NCI-H526 treated with DMSO at 0.1 percent for 48 hours (cell line): ENCODE measurements at places on chromosomes 11 and 22.

DNA sequence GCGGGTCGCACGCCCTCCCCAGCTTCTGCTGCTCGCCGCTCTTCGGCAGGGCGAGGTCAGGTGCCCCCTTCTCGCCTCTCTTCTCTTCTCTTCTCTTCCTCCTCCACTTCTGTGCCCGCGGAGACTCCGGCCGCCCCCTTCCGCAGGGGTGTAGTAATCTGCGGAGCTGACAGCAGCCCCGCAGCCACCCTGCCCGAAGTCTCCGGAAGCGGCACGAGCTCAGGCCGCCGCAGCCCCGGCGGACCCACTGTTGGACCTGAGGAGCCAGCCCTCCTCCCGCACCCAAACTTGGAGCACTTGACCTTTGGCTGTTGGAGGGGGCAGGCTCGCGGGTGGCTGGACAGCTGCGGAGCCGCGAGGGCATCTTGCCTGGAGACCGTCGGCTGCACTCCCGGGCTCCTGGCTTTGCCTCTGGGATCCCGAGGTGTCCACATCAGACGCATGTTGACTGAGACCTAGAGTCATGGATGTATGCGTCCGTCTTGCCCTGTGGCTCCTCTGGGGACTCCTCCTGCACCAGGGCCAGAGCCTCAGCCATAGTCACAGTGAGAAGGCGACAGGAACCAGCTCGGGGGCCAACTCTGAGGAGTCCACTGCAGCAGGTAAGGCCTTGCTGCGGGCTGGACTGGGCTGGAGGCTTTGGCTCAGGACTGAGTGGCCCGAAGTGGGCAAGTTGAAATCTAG lies 486 bp downstream of the STIM1 start:
- DNase-seq: no peak

- peak; percentile 23 for DNase-seq
Measured at GRCh38 chr11:629237-629583, 2.2 kb upstream of the SCT start.

- no peak for DNase-seq
Measured at GRCh38 chr11:87125257-87125656, 87.5 kb downstream of the TMEM135 start.

- no peak for DNase-seq
Measured at GRCh38 chr22:18078329-18079041, 695 bp downstream of the PEX26 start.

DNA sequence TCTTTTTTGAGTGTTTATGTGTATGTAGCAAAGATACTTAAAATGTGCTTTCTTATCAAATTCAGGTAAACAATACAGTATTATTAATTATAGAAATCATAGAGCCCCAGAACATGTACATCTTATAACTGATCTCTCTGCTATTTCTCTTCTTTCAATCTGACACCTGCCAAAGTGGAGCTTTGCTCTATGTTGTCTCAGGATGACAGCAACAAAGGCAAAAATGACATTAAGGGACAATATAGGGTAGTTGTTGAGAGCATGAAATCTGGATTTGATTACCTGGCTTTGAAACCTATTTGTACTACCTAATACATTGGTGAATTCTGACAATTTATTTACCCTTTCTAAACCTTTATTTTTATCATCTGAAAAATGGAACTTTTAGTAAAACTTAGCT lies 7.0 kb downstream of the OR5J2 start:
- no peak for DNase-seq

GRCh38 chr11:82756765-82757639 lies 23.3 kb upstream of the FAM181B start:
- DNase-seq: no peak

DNA sequence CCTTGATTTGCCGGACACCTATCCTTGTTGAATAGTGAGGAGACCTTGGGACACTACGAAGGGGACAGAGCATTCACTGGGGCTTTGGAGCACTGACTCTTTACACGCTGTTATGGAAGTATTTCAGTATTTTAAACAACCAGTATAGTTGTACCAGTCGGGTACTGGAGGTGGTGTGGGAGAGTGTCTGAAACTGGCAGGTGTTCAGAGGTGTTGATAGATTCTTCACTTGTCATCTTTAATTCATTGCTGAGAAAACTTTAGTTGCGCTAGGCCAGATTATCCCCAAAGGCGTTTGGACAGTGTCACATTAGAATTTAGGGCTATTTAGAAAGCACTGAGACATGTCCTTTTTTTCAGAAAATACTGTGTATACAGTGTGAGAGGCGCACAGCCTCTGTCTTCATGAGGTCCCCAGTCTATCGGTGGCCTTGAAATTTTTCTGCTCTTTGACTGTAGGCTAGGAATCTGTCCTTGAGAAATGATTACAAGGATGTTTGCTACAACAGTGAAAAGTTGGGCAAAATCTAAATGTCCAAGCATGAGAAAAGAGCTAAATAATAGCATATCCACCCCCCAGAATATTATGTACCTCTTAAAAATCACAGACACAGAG lies 69.7 kb downstream of the TEAD1 start:
- no peak for DNase-seq

DNA sequence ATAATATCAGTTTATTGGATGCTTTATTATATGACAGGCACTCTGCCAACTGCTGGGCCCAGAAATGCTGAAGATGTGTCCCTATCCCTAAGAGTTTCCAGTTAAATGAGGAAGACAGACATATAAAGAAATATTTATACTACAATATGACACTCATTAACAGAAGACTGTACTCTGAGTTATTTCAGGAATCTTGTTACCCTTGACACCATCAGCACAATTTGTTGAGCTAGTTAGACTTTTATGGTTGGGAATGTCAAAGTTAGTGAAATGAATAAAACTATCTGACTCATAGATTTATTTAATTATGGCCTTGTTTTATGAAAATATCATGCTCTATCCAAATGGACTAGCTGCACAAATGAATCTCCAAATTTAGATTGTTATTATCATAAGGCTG lies 25.6 kb upstream of the MSANTD4 start:
- no peak for DNase-seq

DNA sequence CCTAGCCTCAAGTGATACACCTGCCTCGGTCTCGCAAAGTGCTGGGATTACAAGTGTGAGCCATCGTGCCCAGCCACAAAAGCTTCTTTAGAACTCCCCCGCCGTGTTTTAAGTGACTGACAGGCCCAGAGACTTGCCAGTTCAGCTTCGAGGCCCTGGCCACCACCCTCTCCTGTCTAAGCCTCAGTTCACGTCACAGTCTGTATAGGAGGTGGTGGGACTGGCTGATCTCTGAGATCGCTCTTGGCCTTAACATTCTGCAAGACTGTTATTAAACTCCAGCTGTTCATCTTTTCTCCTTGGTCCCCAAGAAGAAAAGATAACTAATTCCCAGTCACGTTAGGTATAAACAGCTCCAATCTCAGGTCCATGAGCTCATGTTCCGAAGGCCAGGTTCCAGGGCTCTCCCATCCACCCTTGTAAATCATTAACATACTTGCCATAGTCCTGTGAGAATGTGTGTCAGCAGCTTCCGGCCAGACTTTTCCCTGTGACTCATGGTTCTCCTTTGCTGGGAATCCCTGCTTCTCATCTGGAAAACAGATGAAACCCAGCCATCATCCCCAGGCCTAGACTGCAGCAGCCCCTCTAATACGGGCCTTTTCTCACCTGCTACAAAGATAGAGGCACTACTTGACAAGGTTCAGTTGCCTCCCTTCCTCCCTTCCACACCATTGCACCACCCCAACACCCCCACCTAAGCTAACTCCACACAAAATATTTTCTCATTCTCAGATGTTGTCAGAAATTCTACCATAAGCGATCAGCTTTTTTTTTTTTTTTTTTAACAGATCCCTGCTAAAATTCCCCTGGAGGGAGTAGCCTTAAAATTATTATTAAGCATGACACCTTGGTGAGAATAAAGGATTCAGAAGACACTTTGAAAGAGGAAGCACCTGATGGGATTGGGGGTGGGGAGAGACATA lies 5.6 kb upstream of the KIAA0930 start:
- DNase-seq: no peak

DNA sequence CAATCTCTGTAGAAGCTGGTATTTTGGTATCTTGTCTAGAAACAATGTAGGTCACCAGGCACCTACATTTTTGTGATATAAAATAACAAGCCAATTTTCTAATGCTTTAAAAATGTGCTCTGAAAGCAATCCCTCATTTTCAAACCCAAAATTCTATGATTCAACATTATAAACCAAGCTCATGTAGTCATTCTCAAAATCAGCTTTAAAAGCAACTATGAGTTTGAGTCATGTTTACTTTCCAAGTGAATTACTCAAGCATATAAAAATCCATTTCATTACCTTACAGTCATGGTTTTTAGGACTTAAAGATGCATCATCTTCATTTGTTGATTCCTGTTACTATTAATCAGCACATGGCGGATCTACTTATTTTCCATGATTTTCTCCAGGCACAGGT lies 216.4 kb downstream of the GRM5 start:
- no peak for DNase-seq

DNA sequence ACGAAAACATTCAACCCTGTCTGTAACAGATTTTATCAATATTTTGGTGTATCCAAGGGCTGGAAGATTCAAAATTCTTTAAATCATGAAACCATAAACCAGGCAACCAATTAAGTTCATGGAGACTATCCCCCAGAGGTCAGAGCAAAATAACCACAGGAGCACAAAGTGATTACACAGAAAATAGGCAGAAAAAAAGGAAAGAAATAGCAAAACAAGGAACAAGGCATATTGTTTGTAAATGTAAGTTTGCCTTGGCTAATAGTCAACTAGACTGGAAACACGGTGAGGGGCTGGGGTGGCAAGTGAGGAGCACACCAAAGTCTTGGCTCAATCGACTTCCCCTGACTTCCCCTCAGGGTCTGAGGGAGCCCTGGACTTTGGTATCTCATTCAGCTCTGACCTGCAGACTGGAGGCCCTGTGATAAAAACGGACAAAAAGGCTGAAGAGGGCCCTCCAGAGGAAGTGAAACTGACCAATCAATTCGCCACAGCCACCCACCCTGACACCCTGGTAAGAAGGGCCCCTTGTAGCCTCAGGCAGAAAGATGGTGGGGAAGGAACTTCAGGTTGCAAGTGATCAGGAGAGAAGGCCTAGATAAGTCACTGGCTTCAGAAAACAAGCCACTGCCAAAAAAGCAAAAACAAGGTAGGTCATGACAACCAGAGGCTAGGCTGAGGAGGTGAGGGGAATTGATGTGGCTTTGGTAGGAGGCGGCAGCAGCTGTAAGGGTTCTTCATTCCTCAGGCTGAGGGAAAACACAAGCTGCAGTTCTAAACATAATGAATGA lies 1.8 kb downstream of the SIK3 start:
- peak; percentile 74 for DNase-seq

GRCh38 chr11:103806130-103806895 lies 230.1 kb upstream of the DDI1 start:
- no peak for DNase-seq

GRCh38 chr11:73729594-73730206 lies 31.2 kb downstream of the RAB6A start:
- DNase-seq: no peak

- no peak for DNase-seq
Measured at GRCh38 chr11:96114178-96115064, 190.5 kb upstream of the MTMR2 start.
